ENCODE measurements at places on chromosomes 7 and 10. TPM values are rescaled to one million over a fixed set of nuclear protein-coding genes. Genes with fewer than 3 reads are reported as not detected.

GRCh38 chr7:84678841-84679240, 484.3 kb upstream of the SEMA3A start:
- H3K4me1 ChIP-seq: no peaks in the 10 kb centered on the region
- H3K4me3 ChIP-seq: no peak overlapping the region

The IDI2 gene
- total RNA-seq: not detected

The MEOX2 gene
- total RNA-seq: 17.1 TPM

DNA sequence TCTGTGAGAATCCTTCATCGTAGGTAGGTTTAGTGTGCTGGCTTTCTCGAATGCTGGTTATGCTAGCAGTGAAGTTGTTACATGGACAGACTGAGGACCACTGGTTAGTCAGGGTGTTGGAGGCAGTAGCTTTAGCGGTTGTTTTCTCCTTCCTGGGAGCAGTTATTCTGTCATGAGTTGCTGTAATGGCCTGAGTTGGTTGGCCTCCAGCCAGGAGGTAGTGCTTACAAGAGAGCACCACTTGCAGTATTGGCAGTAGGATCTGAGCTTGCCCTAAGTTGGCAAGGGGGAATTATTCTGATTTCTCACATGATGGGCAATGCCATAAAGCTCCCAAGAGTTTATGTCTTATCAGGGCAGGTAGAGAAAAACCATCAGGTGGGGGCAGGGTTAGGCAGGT, 58.0 kb downstream of the IPMK start:
- no peak for DNase-seq
- no peak overlapping the region for H3K4me3 ChIP-seq
- no peaks in the 10 kb centered on the region for H3K4me1 ChIP-seq
- H3K27ac ChIP-seq: no peak overlapping the region
- no peaks in the 10 kb centered on the region for H3K27me3 ChIP-seq
- H3K36me3 ChIP-seq: peaks cover 8% of the 10 kb centered on the region

- no peaks in the 10 kb centered on the region for H3K4me1 ChIP-seq
- no peak for DNase-seq
- H3K4me3 ChIP-seq: no peak overlapping the region
- no peak overlapping the region for H3K27ac ChIP-seq
- H3K27me3 ChIP-seq: no peaks in the 10 kb centered on the region
These were observed 120.9 kb upstream of the DIP2C start for GRCh38 chr10:810351-810846.

- no peaks in the 10 kb centered on the region for H3K36me3 ChIP-seq
- DNase-seq: no peak
- no peak overlapping the region for H3K4me3 ChIP-seq
- H3K27me3 ChIP-seq: no peaks in the 10 kb centered on the region
- no peaks in the 10 kb centered on the region for H3K4me1 ChIP-seq
- H3K27ac ChIP-seq: no peak overlapping the region
These were observed 98.9 kb upstream of the KIF5B start for GRCh38 chr10:32155075-32155516.

DNA sequence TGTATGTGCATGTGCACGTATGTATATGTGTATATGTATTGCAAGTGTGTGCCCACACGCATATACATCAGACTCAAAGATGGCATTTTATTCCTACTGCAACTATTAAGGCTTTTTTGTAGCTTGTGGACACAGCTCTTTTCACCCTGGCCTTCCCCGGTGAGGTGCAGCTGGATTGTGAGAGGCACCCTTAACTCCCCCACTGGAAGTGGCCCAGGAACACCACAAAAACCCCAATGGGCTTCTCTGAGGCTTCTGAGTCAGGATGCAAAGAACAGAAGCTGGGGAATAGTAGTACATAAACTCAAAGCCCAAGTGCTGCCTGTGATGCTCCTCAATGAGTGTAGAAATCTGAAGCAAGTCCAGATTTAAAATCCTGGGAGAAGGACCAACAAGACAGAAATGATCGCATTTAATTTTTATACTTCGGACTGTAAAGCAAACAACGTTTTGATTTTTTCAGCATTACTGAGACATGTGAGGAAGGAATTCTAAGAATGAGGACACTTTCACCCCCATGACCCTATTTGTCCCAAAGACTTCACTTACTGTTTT, 369.2 kb upstream of the MGMT start:
- H3K36me3 ChIP-seq: no peaks in the 10 kb centered on the region
- no peaks in the 10 kb centered on the region for H3K27me3 ChIP-seq
- no peak for DNase-seq
- H3K4me1 ChIP-seq: peaks cover 24% of the 10 kb centered on the region
- H3K27ac ChIP-seq: no peak overlapping the region

DNA sequence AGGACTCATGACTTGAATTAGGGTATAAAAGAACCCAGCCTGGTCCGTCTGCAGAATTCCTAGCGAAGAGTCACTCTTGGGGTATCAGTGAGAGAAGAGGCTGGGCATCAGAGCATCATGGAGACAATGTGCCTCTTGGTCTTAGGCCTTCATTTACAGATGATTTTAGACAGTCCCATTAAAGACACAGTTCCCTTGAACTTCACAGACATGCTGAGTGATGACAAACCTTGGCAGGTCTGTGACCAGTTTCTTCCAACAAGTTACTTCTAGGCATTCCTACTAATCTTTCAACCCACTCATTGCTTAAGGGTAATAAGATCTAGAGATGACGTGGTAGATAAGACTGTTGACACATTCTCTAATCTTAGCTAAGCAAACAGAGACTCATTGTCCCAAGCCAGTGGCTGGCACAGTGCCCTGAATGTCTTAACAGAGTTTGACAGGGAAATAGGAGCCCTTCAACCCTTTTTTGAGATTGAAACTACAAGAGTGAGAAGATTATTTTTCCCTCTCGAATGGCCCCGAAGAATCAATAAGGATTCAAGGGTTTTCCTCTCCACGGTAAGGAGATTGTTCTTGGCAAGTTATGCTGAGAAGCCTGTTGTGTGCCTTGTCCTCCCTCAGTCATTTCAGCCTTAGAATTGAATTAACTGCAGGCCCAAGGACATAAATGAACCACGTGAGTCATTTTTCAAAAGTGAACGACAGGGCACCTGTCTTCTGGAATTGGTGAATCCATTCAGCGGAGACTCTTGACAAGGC, 281.1 kb downstream of the CCDC3 start:
- DNase-seq: peak; percentile 93
- H3K4me1 ChIP-seq: peaks cover 21% of the 10 kb centered on the region

The SLC29A3 gene
- total RNA-seq: 13.2 TPM

DNA sequence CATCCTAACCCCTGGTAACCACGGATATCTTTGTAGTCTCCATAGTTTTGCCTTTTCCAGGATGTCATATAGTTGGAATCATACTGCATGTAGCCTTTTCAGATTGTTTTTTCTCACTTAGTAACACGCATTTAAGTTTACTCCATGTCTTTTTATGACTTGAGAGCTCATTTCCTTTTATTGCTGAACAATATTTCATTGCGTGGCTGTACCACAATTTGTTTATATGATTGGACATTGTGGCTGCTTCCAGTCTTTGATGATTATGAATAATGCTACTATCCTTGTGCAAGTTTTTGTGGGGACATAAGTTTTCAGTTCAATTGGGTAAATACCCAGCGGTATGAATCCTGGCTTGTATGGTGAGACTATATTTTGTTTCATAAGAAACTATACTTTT, 60.8 kb downstream of the AOAH start:
- H3K4me3 ChIP-seq: no peak overlapping the region
- peaks cover 2% of the 10 kb centered on the region for H3K4me1 ChIP-seq
- no peak for DNase-seq
- H3K27me3 ChIP-seq: no peaks in the 10 kb centered on the region
- H3K27ac ChIP-seq: no peak overlapping the region
- no peaks in the 10 kb centered on the region for H3K36me3 ChIP-seq

- H3K27me3 ChIP-seq: no peaks in the 10 kb centered on the region
- H3K4me1 ChIP-seq: no peaks in the 10 kb centered on the region
- DNase-seq: no peak
- H3K4me3 ChIP-seq: no peak overlapping the region
These were observed 234.2 kb downstream of the CRPPA start for GRCh38 chr7:16187131-16187530.

GRCh38 chr10:103833731-103834365, 21.5 kb downstream of the SH3PXD2A start:
- H3K4me3 ChIP-seq: no peak overlapping the region
- no peaks in the 10 kb centered on the region for H3K36me3 ChIP-seq
- no peaks in the 10 kb centered on the region for H3K27me3 ChIP-seq
- H3K27ac ChIP-seq: peak overlapping the region; percentile 42
- peaks cover 28% of the 10 kb centered on the region for H3K4me1 ChIP-seq

The PPP2R2D gene
- 30.0 TPM for total RNA-seq

GRCh38 chr7:20541608-20542349, 73.7 kb upstream of the ABCB5 start:
- no peaks in the 10 kb centered on the region for H3K36me3 ChIP-seq
- H3K27ac ChIP-seq: no peak overlapping the region
- no peak overlapping the region for H3K4me3 ChIP-seq
- H3K4me1 ChIP-seq: no peaks in the 10 kb centered on the region

DNA sequence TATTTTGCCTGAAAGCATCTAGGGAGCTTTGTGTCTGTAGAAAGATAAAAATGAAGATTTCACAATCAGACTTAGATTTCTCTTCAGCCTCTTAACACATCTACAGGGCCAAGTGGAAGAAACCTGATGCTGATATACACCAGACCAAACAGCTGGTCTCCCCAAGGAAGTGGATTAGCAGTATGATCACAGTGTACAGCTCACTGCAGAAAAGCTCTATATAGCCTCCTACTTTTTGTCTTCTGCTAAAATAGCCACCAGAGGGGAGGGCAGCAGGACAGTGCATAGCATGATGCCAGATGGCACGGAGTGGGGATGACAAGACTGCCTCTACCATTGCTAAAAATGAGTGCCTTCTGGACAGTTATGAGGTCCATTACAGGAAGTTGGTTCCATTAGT, 16.0 kb downstream of the FAM13C start:
- no peak overlapping the region for H3K4me3 ChIP-seq
- H3K4me1 ChIP-seq: no peaks in the 10 kb centered on the region
- no peak for DNase-seq
- no peaks in the 10 kb centered on the region for H3K27me3 ChIP-seq

DNA sequence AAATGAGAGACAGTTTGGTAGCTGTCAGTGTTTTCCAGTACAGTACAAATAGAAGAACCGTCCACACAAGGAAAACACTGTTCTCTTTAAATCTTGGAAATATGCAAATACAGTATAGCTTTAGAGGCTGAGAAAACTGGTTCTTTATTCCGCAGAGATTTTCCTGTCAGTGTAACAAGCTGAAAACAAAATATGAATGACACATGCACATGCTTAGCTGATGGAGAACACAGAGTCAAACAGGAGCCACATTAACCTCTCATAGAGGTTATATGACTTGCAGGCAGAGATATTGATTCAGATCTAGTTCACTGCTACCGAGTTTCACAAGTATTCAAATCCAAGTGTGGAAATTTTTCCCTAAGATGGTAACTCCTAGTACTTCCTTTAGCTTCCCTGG, 135.2 kb upstream of the C1QL3 start:
- no peak overlapping the region for H3K4me3 ChIP-seq
- no peaks in the 10 kb centered on the region for H3K4me1 ChIP-seq
- H3K27me3 ChIP-seq: no peaks in the 10 kb centered on the region
- no peak overlapping the region for H3K27ac ChIP-seq
- no peak for DNase-seq
- H3K36me3 ChIP-seq: no peaks in the 10 kb centered on the region

DNA sequence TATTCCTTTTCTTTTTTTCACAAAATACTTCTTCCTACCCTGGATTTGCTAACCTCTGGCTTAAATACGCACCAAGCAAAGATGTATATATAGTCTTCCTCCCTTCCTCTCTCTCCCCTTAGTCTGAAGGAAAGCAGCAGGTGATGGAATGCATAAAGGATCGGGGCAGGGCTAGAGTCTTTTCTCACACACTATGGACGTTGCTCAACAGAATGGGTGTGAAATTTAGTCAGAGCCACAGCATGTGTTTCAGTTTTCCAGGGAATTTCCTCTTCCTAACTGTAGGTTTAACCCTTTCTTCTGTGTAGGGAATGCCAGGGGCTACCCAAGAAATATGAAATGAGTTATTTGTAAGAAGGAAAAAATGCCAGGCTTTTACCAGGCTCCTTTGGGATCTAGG, 71.4 kb upstream of the NFKB2 start:
- no peak overlapping the region for H3K4me3 ChIP-seq
- H3K36me3 ChIP-seq: peaks cover 9% of the 10 kb centered on the region
- H3K4me1 ChIP-seq: peaks cover 26% of the 10 kb centered on the region
- H3K27ac ChIP-seq: no peak overlapping the region

The C7orf33 gene
- total RNA-seq: not detected

- no peaks in the 10 kb centered on the region for H3K27me3 ChIP-seq
- DNase-seq: no peak
- no peak overlapping the region for H3K27ac ChIP-seq
These were observed 230.9 kb downstream of the AGMO start for GRCh38 chr7:15330943-15331342.

DNA sequence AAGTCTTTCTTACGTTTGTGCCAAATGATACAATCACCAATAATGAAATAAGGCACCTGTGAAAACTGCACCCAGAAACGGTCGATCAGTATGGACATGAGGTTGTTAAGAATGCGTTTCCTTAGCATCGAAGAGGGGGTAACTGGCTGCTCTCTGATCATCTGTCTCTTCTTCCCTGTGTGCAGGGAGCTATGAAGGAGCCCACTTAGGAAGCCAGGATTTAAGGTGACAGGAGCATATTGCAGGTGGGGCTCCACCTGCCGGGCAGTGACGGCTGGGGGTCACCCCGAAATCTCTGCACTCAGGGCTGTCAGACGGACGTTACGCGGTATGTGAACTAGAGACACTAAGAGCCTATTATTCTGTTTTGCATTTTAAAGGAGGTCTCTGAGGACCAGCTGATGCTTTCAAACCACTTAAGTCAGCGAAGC, 64.5 kb downstream of the CARD11 start:
- DNase-seq: no peak
- H3K36me3 ChIP-seq: no peaks in the 10 kb centered on the region
- no peak overlapping the region for H3K27ac ChIP-seq
- H3K4me1 ChIP-seq: peaks cover 15% of the 10 kb centered on the region
- H3K4me3 ChIP-seq: peak overlapping the region; percentile 38
- peaks cover 19% of the 10 kb centered on the region for H3K27me3 ChIP-seq

DNA sequence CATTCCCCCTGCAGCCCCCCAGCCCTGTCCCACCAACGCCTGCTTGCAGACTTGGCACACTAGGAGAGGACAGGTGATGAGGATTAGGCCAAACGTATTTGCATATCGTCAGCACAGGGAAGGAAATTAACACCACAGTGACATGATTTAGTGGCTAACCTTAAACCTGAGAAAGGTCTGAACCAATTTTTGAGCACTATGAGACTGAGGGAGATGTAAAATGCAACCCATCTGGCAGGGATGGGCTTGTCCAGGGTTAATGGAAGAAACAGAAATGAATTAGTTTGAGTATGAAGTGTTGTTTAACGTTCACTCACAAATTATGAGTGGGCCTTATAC, 183.6 kb downstream of the TAX1BP1 start:
- H3K4me1 ChIP-seq: peaks cover 9% of the 10 kb centered on the region
- H3K36me3 ChIP-seq: no peaks in the 10 kb centered on the region

The CYP2C18 gene
- 0.65 TPM for total RNA-seq

DNA sequence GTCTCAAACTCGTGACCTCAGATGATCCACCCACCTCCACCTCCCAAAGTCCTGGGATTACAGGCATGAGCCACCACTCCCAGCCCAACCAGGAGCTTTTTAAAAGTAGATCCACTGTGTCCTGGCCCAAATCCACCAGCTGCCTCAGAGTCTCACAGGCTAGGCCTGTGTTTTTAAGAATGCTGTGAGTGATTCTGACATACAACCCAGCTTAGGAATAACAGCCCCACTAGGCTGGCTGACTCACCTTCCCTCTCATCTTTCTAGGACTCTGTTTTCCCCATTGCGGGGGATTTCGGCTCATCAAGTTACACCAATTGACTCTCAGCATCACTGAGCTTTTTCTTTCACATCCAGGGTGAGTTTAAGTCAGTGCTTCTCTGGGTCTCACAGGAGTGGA, 207.6 kb downstream of the SKIDA1 start:
- H3K4me3 ChIP-seq: no peak overlapping the region
- H3K36me3 ChIP-seq: no peaks in the 10 kb centered on the region
- no peak for DNase-seq
- peaks cover 22% of the 10 kb centered on the region for H3K4me1 ChIP-seq

Data from lower lobe of right lung (tissue), 2 donors.